ENCODE measurements at places on chromosomes 6 and 20. TPM values are rescaled to one million over a fixed set of nuclear protein-coding genes. Genes with fewer than 3 reads are reported as not detected.

GRCh38 chr6:11233673-11234573, 1.5 kb upstream of the NEDD9 start:
- DNase-seq: no peak

DNA sequence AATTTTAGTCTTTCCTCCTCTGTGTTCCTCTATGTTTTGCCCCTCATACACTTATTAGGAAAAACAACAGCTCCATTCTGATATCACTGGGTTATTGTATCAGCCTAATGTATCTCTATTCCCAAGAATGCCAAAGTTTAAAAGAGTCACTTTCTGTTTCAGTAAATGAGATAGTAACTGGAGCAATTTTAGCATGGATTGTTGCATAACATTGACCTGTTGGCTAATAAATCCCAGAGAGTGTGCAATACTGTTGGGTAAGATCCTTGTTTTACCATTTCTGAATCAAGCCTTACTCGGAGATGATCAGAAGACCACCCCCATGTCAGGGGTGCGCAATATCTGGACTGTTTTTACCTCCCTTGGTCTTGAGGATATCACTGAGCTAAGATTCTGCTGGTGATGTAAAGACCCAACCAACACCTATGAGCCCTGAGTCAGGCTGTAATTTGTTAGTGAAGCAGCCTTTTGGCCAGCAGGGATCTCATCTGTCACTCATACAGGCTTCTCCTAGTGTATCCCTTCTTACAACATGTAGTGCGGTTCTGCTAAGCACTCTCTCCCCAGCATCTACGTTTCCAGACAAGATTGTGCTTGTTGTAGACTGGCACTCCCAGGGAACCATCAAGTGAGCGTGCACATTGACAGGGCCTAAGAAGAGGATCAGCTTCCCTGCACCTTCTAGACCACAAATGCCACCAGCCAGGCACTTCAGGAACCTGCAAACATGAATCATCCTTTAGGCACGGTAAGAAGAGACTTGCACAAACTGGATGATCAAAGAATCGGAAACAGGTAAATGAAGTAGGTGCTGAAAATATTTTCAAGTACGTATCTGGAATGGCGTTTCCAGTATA, 11.5 kb upstream of the IPCEF1 start:
- DNase-seq: no peak

The UBE2C gene
- total RNA-seq: 232 TPM

DNA sequence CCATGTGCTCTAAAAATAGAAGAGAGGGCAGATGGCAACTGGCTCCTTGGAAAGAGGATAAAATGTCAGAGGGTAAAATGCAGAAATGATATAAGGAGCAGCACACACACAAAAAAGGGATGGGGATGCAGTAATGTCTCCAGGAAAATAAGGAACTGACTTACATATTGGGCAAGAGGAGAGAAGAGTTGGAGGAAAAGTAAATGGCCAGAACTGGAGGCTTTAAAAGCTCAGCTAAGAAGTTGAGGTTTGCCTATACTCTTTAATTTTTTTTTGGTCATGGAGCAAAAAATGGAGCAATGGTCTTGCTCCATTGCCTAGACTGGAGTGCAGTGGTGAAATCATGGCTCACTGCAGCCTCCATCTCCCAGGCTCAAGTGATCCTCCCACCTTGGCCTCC, 93.7 kb downstream of the SULF2 start:
- no peak for DNase-seq

GRCh38 chr6:26561533-26562466, 23.6 kb downstream of the HMGN4 start:
- DNase-seq: no peak

GRCh38 chr6:166989427-166990032, 9.7 kb upstream of the CEP43 start:
- peak; percentile 23 for DNase-seq

DNA sequence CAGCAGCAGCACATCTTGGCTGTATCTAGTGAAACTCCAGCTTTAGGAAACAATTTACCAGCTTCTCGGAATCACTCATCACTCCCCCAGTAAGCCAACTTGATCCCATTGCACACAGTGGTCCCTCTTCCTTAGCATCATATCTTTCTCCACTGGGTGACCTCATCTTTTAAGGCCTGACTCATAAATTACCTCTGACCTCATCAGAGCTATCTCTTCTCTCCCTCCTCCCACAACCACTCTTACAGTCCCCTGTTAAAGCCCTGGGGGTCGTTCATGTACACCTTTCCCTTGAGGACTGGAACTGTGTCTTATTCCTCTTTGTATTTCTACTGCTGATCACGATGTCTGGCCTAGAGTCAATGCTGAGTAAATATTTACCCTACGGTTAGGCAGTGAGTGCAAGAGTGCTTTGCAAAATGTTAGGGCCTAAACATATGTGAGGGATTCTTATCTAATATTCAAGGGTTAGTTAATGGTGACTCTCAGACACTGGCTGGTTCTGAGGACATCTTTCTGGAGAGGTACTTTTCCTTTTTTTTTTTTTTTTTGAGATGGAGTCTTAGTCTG, 187.2 kb downstream of the LRFN2 start:
- no peak for DNase-seq

The OR12D3 gene
- total RNA-seq: not detected

- DNase-seq: no peak
Observed at GRCh38 chr6:139473731-139474130, 99.3 kb upstream of the CITED2 start.

DNA sequence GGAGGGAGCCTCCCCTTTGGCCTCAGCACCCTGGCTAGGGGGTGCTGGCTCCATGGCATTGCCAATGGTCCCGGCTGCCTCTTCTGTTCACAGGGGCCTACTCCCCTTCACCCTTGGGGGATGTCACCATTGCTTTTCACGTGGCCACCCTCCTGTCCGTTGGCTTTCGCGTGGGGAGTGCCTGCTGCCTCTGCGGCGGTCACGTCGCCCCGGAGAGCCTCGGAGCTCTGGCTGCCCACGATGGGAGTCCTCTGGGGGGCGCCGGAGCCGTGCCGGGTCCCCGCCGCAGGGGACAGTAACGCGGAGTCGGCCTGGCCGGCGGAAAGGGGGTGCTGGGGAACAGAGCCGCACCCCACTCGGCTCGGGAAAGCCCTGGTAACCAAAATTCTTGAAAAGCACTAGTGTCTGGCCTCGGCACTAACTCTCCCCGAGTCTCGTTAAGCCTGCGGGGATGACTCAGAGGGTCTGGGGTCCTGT, 661 bp upstream of the HEBP2 start:
- peak; percentile 16 for DNase-seq

GRCh38 chr20:38680500-38681306, 43.6 kb upstream of the SLC32A1 start:
- DNase-seq: peak; percentile 45

- no peak for DNase-seq
Observed at GRCh38 chr6:40398810-40399477, 188.2 kb downstream of the LRFN2 start.

The HRH3 gene
- not detected for total RNA-seq

The PDYN gene
- not detected for total RNA-seq

GRCh38 chr6:136037876-136038460, 186.5 kb downstream of the PDE7B start:
- DNase-seq: no peak

GRCh38 chr6:18260448-18261106, 3.8 kb downstream of the DEK start:
- peak; percentile 23 for DNase-seq

DNA sequence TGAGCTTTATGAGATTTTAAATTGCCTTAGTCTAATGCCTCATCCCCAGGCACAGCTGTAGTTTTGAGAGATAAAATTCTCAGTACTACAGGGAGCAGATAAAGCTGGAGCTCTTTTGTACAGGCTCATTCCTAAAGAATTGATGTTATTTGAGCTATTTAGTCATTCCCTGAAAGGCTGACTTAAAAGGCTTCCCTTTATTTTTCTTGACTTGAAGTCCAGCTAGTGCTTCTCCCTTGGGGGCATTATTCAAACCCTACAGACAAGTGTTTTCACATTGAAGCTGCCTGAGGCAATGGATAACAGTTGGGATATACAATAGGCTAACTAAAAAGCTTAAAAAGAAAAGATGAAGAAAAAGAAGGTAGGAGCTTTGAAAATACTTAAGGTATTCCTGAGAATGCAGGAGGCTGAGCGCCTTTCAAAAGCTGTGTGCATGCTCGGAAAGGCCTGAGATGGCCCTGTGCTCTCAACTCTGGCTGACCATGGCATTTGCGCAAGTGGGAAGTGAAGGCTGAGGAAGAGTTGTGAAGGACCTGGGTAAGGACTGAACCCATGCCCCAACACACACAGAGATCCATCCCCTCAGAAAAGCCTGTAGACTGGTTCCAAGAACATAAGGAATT, 315.1 kb downstream of the SMOC2 start:
- no peak for DNase-seq

DNA sequence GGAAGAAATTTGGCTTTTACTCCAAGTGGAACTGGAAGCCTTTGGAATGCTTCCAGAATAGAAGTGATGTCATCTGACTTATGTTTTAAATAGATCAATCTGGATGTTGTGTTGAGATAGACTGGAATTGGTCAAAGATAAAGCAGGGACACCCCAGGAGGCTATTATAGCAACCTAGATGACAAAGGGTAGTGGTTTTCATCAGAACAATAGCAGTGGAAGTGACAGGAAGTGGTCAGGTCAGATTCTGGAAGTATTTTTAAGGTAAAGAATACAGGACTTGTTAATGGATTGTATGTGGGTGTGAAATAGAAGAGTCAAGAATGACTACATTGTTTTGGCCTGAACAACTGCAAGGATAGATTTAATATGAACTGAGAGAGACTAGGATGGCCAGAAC, 191.4 kb downstream of the ADGRB3 start:
- DNase-seq: no peak

GRCh38 chr20:57215826-57216471, 50.5 kb downstream of the BMP7 start:
- no peak for DNase-seq

GRCh38 chr20:49319208-49319809, 41.5 kb upstream of the ZNFX1 start:
- DNase-seq: no peak

The BMP5 gene
- total RNA-seq: not detected

- DNase-seq: no peak
Observed at GRCh38 chr6:109182578-109182977, 87.3 kb downstream of the CEP57L1 start.

GRCh38 chr6:7933794-7934193, 23.2 kb upstream of the TXNDC5 start:
- DNase-seq: no peak

- no peak for DNase-seq
Observed at GRCh38 chr6:157891544-157892362, 68.7 kb downstream of the SNX9 start.

DNA sequence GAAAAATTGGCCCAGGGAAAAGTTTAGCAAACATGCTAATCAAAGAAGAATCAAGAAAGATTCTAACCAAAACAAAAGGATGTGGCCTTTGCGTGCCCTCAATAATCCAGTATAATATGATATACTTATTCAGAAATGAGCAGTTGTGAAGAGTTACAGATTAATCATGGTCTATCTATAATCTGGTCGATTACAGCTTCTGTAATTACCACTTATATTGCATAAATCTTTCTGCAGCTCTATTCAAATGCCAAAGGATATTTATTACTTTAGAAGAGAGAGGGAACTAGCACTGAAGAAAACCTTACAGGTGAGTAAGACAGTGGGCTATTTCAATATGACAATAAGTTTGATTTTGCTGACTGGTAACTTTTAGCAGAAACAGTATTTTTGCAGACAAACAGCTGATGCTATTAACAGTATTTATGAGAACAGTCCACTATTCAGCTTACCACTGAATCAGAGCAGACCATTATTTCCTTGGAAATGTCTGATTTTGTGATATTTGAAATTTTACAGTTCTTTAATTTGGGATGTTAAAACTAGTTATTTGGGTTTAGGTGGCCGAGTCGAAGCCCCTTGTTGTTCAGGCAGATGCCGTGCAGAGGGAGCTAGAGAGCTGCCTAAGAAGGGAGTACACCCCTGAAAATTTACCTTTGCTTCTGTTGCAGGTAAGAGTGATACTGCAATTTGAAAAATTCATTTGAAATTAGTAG, 92.2 kb downstream of the CEP57L1 start:
- peak; percentile 63 for DNase-seq

DNA sequence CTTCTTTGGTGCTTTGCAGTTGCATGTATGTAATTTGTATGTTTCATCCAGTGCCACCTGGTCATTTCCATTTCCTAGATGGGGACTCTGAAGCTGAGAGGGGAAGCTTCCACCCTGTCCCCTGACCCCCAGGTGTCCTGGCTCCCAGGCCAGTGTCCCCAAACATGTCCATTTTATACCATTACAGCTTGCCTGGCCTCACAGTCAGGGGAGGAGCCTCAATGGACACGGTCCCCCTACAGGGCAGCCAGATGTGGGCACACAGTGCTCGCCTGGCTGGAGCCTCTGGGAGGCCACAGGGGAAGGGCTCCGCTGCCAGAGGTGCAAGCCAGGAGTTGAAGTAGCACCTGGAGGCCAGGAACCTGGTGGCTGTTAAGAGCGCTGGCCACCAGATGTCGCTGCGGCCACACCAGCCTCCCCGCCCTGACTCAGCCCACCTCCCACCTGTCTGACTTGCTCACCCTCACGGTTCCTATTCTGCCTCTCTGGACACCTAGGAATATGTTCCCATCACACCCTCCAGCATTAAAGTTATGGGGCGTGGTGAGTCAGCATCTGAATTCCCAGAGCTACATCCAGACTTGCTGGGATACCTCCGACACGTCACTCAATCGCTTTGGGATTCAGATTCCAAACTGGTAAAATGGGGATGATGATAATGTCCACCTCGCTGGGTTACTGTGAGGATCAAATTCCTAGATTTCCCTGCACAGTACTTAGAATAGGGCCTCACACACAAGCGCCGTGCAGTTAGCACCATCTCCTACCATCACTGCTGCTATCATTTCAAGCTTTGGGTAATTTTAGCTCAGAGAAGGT, 107.4 kb downstream of the SULF2 start:
- peak; percentile 59 for DNase-seq

GRCh38 chr6:144630857-144631256, 345.7 kb downstream of the UTRN start:
- DNase-seq: no peak

GRCh38 chr20:1734269-1734858, 76.8 kb upstream of the SIRPG start:
- peak; percentile 55 for DNase-seq

DNA sequence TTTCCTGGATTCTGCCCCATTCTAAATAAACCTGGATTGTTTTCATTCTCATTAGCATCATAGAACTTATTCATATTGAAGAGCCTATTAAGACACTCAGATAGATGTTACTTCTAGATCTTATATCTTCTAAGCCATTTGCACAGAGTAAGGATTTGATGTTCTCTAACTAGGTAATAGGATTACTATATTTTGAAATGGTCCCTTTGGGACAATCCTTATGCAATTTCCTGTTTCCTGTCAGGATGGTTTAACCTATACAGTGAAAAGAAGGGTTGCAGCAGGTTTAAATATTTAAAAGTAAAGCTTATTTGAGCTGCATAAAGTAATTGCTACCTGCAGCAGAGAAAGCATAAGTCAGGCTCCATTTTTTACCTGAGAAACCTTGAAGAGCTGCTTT, 860.1 kb downstream of the TFAP2A start:
- DNase-seq: no peak

The CFAP206 gene
- not detected for total RNA-seq

Measured in activated CD4-positive, alpha-beta T cell treated with anti-CD3 and anti-CD28 coated beads, Interleukin-2, amount 10 ng/mL, durations not matched to agents 7 days and 5 days (primary cell).